ENCODE measurements at places on chromosomes 1 and 21.

DNA sequence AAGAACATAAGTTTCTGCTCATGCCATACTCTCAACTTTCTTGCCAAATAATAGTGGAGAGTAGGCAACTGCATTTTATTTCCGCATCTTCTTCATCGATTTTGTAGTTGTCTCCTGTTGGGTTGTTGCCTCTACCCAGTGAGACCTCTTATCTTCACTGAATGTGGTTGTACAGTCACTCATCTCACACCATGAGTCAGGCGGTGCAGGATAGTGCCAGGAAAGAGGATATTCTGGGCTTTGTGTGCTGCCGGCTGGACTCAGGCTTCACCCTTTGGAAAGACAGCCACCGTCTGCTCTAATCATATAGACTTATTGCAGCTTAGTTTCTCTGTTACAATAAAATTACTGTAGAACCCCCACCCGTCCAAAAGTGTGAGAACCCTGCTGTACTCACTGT, 154.3 kb upstream of the USP24 start:
- DNase-seq: no peak

DNA sequence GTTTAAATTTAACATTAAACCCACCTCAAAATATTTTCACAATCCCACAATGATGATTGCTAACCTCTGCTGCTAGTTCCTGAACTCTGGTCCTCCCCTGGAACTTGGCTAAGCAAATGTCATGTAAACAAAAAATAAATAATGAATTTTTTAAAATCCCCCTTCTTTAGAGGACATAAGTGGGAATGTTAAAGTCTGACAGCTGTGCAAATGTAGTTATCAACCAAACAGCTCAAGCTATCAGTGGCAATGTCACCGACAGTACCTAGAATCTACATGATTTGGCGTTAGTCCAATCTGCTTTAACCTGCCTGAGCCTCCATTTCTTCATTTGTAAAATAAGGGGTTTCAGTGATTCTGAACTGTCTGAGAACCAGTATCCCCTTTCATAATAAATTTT, 67.7 kb downstream of the GDAP2 start:
- DNase-seq: no peak

GRCh38 chr21:46120301-46121285, 22.7 kb downstream of the COL6A2 start:
- DNase-seq: no peak

- DNase-seq: no peak
These were observed 609.6 kb downstream of the BRINP3 start for GRCh38 chr1:189868021-189868420.

DNA sequence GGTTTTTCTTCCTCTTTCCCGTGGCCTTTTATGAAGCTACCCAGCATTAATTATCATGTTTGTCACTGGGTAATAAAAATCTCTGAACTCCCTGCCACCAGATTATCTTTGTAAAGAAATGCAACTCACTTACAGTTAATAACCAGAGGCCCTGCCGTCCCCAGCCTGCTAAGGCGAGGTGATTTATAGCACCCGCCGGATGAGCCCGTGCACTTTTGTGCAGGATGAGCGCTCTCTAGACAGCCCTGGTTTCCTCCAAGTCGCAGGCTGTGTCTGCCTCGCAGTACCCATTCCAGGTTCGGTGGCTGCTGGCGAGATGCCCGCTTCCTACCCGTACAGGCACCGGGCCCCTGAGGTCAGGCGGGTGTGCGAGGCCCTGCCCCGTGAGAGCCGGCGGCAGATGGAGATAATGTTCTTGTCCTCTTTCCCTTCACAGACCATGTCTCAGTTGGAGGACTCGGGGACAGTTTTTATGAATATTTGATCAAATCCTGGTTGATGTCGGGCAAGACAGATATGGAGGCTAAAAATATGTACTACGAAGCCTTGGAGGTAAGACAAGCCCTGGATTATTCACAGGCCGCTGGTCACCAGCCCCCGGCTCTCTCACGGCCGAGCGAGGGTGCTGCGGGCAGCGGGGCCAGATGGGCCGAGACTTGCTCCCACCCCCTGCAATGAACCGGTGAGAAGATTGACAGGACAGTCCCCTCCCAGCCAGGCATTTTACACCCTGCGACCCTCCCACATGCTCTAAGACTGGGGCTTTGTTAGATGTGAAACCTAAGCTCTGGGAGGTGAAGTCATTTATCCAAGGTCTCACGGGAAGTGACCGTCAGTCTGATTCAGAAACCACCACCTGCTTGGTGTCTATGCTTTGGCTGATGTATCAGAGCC, 28.5 kb upstream of the SELENON start:
- no peak for DNase-seq

- DNase-seq: no peak
These were observed 207.4 kb downstream of the APP start for GRCh38 chr21:25963181-25963580.

DNA sequence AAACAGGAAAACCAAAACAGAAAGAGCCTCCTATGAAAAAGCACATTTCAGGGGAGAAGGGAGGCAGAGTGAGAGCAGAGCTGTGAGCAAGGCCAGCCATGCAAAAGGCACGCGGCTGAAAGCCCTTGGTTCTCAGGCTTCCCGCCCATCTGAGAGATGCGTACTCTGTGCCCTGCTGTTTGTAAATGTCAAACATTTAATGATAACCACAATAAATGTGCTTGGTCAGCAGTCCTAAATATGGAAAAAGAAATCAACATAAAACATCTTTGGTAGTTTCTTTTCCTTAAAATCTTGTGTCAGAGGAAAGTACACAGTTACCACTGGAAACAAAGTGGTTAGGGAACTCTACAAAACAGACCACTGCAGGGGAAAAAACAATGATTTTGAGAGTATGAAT, 283.1 kb downstream of the DSCAM start:
- peak; percentile 36 for DNase-seq

DNA sequence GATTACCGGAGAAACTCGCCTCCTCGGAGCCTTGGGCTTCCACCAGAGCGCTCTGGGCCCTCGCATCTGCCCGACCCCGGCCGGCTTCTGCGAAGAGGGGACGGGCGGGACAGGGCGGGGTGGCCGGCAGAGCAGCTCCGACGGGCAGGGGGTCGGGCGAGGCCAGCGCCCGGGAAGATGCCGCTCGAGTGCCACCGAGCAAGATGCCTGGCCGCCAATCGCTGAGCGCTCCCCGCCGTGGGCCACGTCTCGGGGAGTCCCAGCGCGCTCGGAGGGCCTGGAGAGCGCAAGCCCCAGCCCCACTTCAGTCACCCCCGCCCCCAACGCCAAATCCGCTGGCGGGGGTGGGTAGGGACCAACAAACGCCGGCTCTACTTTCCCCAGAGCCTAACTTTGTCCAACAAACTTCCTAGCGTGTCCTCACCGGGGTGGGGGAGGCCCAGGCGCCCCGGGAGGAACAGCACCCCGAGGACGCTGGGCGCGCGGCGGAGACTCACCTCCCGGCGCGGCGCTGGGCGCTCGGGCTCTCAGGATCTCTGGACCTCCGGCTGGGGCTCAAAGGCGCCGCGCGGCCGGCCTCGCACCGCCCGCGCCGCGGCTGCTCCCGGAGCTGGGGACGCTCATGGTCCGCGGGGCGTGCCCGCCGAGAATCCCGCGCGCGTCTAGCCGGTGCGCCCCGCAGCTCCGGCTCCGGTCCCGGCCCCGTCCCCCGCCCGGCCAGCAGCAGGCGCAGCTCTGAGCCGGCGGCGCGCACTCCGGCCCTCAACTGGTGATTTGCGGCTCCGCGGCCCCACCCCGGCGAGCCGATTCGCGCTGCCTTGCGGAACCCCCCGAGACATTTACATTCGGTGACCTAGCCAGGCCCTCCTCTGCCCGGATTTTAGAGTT, at the start of gene BCAR3:
Gene BCAR3, minus strand, starts transcription at position 737 of the 888 bp plus-strand sequence. CDS start 6,907 bp downstream, outside the sequence.
- no peak for DNase-seq

- DNase-seq: no peak
These were observed 48.8 kb upstream of the RAP1A start for GRCh38 chr1:111570781-111571181.

DNA sequence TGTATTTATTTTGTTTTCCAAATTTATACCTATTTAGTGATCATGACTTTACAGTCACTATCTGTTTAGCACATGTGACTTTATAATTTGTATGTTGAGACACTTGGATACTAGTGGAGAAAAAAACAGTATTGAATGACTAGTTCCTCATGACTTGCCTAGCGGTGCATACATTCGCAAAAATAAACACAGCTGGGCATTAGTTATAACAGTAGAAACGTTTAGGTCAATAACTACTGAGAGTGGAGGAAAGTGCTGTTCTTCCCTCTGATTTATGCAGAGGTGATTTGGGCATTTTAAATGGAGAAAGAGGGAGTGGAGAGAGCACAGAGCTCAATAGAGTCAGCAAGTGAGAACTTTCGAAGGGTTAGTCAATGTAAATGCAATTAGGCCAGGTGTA, 1679.0 kb upstream of the B3GALT2 start:
- no peak for DNase-seq

Data from pons (tissue), 1 donor.